ENCODE measurements at places on chromosomes 5 and 9.

GRCh38 chr9:14148501-14149103, 165.3 kb downstream of the NFIB start:
- no peak for DNase-seq

GRCh38 chr9:95431286-95431685, 85.5 kb downstream of the PTCH1 start:
- no peak for DNase-seq

DNA sequence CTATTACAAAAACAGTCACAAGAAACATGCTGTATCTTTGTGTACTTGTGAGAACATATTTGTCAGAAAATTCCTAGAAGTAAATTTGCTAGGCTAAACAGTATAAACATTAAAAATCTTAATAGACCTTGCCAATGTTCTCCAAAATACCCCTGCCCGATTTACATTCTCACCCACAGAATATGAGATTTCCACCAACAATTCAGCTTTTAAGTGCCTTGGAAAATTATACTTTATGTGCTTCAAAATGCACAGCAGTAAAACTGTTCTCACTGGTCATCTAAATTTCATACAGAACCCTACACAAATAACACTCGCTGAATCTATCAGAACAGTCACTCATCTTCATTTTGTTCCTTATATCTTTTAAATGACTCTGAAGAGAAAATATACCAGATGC, 5.5 kb downstream of the MLLT3 start:
- no peak for DNase-seq

GRCh38 chr5:33997331-33997983, 10.4 kb downstream of the AMACR start:
- DNase-seq = peak; percentile 44

DNA sequence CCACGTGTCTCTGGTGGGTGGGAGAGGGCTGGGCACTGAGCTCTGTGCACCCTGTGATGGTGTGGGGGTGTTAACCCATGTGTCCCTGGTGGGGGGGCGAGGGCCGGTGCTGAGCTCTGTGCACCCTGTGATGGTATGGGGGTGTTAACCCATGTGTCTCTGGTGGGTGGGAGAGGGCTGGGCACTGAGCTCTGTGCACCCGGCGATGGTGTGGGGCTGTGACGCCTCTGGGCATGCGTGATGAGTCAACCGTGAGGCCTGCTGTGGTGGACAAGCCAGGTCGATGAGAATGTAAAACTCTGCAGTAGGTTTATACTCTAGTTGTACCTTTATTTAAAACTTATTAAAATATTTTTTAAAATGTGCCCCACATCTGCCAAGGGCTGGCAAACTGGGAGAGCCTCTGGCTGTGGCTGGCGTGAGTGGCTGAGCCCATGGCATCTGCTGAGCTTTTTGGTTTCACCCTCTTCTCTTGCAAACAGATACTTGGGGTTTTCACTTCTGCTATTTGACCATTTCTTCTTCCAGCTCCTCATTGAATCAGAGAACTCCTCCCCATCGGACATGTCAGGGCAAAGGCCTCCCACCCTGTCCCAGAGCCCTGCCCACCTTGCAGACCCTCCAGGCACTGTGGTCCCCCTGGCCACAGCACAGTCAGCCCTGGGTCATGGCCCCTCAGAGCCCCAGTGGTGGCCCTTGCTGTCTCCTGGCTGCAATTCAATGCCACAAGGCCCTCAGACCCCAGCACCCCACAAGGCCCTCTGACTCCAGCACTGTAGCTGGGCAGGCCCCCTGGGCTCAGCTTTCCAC, 18.5 kb upstream of the EXOC3 start:
- no peak for DNase-seq

DNA sequence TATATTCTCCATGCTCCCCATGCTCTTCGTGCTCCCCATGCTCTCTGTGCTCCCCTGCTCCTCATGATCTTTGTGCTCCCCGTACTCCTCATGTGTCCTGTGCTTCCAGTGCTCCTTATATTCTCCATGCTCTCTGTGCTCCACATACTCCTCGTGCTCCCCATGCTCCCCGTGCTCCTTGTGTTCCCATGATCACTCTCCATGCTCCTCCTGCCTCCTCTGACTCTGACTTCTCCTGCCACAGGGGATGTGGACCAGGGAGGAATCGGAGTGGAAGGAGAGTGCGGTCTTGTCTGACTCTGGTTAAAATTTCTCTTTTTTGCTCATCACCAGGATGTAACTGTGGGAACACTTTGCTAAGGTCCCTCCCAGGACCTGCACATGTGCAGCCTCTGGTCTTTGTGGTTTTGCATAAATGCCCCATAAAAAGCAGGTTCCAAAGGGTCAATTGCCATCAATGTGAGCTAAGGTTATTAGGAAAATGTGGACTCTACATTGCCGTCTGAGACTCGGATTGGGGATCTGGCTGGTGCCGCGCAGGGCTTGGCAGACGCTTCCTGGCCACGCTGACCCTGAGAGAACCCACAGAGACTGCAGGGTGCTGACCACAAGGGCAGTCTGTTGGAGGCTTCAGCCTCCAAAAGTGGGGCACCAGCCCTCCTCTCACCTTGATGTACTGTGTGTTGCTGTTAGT, 52.5 kb downstream of the TRIP13 start:
- DNase-seq = no peak

Measured in activated CD4-positive, alpha-beta T cell treated with anti-CD3 and anti-CD28 coated beads for 36 hours (primary cell).